ENCODE measurements at places on chromosomes 3 and 15.

GRCh38 chr3:132537297-132537696, 59.8 kb upstream of the ACKR4 start:
- DNase-seq: no peak

DNA sequence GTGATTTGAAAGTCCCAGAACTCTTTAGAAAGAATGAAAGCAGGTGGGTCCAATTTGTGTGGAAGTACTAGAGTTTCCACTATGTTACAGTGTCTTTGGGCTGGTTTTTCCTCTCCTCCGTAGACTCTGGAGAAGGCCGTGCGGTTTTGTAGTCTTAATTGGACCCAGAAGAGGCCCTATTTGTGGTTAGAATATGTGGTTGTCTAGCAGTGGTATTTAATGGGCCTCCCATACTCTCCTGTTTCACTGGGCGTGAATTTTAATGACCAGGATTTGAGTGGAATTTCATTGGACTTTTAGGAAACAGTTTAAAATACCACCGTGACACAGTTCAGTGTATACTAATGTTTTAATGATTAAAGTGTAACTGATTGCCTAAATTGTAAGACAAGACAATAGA, 182.3 kb downstream of the BBX start:
- DNase-seq: peak; percentile 64

- DNase-seq: peak; percentile 1
Observed at GRCh38 chr15:94792196-94792595, 560.8 kb downstream of the MCTP2 start.

DNA sequence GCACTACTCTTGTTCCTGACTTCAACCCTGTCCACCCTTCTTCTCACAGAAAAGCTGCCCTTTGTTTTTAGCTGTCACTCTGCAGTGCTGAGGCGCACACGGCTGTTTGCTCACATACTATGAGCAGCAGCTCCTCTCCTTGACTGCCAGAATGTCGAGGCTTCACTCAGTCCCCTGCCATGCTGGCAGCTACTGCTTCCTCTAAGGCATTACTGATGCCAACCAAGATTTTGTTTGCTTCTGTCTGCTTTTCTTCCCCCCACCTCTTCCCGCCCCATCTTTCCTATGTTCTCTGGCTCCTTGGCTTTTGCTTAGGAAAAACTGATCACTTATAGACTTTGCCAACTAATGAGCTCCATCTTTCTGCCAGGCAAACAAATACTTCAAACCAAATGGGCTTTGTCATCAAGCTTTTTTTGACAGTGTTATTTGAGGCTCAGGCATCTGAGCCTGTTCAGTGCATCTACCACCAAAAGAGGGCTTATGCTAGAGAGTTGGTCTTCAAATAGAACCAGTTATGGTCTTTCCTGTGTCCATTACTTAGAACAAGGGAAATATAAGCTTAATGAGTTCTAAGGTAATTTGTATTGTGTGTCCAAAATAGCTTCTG, 81.0 kb downstream of the FBXL2 start:
- DNase-seq: no peak

- DNase-seq: no peak
Observed at GRCh38 chr3:129583289-129583688, 23.2 kb downstream of the PLXND1 start.

- no peak for DNase-seq
Observed at GRCh38 chr3:37096975-37097374, 77.4 kb downstream of the LRRFIP2 start.

GRCh38 chr3:177051411-177051810, 145.9 kb downstream of the TBL1XR1 start:
- no peak for DNase-seq

DNA sequence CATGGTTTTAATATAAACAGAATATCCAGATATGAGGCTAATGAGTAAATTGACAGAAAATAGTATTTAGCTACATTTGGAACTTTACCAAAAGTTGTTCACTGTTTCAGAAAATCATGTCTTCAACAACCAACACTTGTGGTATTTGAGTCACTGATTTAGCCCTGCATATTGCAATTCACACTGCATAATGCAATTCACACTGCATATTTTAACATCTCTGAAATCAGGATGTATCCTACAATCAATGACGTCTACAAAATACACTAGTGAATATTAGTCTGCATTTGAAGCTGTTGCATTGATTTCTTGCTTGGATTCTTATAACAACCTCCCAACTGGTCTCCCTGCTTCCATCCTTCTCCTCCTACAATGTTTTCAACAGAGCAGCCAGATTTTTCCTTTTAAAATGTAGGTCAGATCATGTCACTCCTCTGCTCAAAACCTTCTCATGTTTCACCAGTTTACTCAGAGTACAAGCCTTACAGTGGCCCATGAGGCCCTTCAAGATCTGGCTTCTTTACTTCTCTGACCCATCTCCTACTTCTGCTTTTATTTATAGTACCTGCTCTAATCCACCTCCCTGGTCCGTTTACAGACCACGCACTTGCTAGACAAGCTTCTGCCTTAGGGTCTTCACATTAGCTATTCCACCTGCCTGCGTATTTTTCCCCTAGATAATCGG, 11.4 kb upstream of the RAB11A start:
- no peak for DNase-seq

GRCh38 chr3:195411836-195412235, 31.0 kb downstream of the ACAP2 start:
- DNase-seq: peak; percentile 23

DNA sequence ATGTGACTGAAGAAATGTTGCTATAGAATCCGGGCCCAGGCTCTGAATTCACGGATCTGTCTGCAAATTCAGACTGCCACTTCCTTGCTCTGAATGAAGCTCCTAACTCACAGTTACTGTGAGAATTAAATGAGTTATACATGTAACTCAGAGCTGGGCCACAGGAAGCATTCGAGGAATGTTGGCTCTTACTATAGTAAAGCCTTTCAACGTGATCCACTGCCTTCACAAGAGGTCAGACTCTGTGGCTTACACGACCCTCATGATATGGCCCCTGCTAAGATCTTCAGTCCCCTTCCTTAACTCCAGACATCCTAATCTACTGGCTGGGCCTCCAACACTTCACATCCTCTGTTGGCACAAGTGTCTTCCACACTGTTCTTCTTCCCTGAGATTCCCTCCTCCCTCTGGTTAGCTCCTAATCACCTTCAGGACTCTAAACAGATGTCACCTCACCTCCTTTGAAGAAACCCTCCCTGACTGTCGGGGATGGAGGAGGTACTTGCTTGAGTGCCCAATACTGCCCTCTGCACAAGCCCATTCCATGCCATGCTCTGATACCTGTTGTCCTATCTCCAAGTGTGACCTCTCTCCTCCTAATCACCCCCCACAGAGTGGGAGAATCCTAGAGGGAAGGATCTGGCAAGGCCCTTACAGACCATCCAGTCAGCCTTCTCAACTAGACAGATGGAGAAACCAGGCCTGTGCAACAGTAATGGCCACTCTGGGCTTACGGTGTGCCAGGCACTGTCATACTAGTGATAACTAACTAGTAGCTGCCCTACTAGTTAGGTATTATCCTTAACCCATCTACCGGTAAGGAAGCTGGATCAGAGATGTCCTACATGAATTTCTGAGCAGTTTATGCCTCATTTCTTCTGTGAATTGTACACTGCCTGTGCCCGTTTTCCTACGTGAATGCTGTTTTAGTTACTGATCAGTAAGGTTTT, 1.3 kb downstream of the ACTR8 start:
- DNase-seq: peak; percentile 5

DNA sequence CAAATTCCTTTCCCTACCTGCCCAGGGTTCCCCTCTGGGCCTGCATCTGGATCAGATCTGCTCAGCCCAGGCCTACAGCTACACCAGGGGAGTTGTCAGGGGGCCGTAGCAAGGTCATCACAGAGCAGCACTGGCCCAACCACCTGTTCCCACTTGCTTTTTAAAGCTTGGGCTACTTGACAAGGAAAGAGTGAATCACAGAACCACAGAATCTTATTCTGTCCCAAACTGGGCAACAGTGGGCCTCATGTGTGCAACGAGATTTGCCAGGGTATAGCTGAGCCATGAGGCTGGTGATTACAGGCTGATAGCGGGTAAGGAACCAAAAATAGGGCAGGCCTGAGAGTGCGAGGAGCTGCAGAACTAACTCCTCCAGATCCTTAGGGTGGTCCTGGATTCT, 66.7 kb downstream of the MYLK start:
- no peak for DNase-seq

DNA sequence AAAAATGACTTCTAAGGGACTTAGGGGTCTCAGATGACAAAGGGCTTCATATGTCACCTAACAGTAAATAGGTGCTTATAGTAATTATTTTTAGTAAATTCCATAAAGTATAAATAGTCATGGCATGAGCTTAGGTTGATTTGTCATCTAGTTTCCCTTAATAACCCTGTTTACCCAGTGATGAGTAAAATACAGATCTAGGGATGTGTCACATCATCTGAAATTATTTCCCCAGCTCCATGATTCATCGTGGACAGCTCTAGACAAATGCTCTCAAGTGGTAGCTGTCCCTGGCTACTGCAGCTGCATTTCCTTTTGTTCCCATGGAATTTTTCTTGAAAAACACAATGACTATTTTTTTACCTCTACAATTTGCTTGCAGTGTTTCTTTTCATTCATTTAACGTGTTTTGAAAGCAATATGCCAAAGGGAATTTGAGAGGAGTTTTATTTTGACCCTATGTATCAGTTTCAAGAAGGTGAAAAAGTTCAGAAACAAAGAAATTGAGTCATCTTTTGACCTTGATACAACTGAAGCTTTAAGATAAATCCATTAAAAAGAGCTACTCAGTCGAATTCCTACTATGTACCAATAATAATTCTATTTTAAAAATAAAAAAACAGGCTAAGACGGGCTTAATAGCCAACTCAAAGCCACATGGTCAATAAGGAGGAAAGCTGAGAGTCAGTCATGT, 241.6 kb downstream of the KCNMB2 start:
- DNase-seq: peak; percentile 5

DNA sequence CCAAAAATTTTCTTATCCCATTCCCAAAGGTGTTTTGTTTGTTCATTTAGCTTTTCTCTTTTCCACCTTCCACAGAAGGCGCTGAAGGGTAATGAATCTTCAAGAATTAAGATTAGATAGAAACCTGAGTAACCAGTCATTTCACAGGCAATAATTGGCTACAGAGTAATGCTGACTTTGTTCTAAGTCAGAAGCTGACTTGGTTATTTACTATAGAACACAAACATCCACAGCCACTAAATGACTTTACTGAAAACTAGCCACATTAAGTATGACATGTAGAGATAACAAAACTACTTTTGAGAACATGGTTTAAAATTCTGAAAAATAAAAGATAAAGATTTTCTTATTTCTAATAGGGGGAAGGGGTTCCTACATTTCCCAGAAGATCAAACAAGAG, 7.8 kb downstream of the CLDND1 start:
- no peak for DNase-seq

DNA sequence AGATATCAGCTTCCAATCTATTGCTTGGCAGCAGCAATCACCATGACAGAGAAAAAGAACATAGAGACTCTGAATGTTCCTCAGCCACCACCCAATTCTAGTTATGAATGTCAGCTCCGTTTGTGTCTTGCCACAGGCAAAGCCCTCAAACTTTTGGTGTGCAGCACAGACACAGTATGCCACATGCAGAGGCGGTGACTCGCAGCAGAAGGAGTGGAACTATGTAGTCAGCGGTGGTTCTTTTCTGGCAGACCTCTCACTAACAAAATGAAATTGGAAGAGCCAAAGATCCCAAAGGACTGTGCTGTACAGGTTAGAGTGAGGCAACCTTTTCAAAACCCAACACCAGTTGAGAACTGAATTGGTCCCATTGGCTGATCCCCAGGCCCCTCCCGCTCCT, 220.9 kb downstream of the SLC9A9 start:
- no peak for DNase-seq

- DNase-seq: no peak
Observed at GRCh38 chr3:33095436-33095835, 1.5 kb downstream of the GLB1 start.

GRCh38 chr3:154061001-154061370, 60.2 kb upstream of the ARHGEF26 start:
- DNase-seq: no peak

DNA sequence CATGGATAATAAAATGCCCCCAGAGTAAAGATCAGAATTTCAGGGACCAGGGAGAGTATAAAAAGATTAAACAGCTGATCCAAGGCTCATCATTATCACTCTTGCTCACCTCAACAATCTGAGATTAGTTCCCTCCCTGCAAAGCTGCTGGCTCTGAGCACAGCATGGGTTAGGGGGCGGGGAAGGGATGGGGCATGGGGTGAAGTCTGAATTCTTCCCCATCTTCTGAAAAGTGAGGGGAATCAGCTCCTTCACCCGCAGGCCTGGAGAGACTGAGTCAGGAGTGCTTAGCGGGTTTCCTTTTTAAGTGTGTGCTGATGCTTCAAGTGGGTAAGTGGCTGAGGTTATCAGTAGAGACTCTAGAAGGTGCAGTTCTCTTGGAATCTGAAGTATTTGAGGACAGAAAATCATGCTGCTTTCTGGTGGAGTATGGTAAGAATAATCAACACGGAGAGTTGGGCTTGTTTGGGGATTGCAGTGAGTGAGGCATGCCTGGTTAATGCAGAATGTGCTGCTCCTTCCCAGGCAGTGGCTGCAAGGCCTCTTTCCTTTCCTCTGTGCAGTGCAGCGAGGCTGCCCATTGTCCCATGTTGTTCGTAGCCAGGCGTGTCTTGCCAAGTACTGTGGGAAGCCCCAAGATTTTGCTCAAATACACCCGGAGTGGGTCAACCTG, 59.2 kb upstream of the TRAK1 start:
- no peak for DNase-seq

DNA sequence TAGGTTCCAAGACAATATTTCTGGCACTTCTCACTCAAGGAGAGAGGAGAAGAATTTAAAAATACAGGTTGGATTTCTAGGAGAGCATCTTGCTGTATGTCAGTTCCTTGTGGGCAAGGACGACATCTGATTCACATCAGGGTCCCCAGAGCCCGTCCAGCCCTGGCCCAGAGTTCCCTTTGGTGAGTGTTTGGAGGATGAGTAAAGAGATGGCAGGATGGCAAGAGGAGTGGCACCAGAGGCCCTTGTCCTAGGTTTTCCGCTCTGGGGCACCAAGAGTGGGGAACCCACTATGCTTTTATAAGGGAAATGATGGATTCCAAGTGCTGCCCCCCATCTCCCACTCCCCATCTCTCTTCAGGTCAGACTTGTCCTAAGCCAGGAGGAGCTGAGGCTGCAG, 181.8 kb downstream of the TBC1D2B start:
- DNase-seq: no peak

DNA sequence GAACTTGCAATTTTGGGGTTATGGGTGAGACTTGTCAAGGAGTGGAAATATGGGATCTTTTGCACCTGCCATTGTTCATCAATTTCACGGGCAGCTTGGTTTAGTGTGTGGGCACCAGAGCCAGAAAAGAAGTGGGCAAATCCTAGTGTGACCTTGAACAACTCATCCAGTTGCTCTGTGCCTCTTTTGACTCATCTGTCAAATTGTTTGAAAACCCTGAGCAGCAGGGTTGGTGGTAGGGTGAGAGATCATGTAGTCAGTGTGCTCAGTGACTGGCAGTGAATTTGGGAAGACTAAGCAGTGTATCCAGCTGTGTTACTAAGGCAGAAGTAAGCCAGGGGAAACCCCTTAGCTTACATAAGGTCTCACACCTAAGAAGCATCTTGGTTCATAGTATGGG, 293.0 kb upstream of the TRIM42 start:
- DNase-seq: no peak

- no peak for DNase-seq
Observed at GRCh38 chr3:55630280-55630920, 143.3 kb upstream of the WNT5A start.

- no peak for DNase-seq
Observed at GRCh38 chr3:115713284-115713683, 90.0 kb downstream of the GAP43 start.

Measured in fibroblast of skin of left biceps (primary cell).